ENCODE measurements at places on chromosomes 7 and 10. TPM values are rescaled to one million over a fixed set of nuclear protein-coding genes. Genes with fewer than 3 reads are reported as not detected.
A peak's percentile ranks its signal among the peaks of the same experiment; 100 is the strongest.

- peak; percentile 70 for DNase-seq
Observed at GRCh38 chr7:46352004-46352954, 431.2 kb upstream of the IGFBP3 start.

DNA sequence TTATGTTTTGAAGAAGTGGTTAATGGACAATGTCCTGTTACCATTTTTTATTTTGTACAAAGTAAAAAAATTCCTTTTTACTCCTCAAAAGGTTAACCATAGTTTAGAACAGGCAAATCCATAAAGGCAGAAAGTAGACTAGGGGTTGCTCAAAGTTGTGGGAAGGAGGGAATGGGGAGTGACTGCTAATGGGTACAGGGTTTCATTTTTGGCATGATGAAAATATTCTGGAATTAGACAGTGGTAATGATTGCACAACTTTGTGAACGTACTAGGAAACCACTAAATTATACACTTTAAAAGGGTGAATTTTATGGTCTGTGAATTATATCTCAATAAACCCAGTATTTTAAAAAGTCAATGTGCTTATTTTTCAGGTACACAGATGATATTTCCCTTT, 35.4 kb upstream of the CDK14 start:
- no peak for DNase-seq

- no peak for DNase-seq
Observed at GRCh38 chr10:62011558-62011957, 110.1 kb downstream of the ARID5B start.

- no peak for DNase-seq
Observed at GRCh38 chr10:33684211-33684611, 349.7 kb upstream of the NRP1 start.

DNA sequence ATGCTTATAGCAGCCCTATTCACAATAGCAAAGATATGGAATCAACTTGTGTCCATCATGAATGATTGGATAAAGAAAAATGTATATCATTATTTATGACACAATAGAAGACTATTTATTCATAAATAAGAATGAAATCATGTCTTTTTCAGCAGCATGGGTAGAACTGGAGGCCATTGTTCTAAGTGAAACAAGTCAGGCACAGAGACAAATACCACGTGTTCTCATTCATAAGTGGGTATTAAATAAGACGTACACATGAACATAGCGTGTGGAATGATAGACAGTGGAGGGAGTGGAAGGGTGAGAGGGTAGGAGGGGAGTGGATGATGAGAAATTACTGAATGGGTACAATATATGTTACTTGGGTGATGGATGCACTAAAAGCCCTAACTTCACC, 762.4 kb downstream of the REEP3 start:
- no peak for DNase-seq

DNA sequence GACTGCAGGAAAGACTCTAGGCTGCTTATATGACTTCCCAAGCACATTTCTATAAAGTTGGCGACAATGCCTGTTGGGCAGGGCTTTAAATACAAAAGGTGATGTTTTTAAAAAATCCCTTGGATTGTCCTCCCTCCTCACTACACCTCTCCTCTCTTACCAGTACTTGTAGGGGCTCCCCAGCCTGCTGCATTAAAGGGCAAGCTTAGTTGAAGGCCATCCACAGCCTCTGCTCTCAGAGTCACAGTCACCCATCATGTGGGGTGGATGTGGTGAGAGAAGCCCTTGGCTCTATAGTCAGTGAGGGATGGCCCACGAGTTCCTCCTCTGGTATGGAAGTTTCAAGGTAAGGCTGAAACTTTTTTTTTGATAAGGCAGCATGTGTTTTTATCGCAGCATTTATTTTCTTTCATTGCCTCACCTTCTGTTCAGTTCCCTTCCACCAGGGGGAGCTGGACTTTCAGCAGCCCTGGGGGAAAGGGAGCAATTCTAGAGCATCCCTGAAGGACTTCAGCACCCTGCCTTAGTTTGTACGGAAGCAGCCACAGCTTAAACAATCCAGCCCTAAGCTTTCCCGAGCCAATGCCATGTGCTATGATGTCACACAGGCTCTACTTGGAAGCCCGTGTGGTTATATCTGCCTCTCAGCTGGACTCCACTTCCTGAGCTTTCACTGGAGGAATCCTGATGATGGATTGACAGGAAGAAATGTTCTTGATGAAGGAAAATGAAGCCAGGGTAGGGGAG, 131.9 kb downstream of the CALCR start:
- no peak for DNase-seq

DNA sequence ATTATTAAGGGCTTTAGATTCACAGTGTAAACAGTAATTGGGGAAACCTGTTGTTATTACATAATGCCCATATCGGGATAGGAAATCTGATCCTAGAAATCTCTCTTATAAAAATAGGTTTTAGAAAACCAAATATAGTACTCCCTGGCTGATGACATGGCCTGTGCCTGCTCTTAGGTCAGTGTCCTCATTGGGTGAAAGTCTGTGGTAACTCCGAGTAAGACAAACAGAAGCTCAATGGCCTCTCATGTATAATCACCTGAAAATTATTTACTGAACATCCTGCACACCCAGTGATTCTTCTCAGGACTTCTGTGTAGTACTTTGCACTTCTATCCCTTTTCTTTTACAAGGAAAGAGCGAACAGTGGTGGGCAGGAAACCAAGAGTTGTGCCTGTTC, 37.8 kb downstream of the SEM1 start:
- no peak for DNase-seq

DNA sequence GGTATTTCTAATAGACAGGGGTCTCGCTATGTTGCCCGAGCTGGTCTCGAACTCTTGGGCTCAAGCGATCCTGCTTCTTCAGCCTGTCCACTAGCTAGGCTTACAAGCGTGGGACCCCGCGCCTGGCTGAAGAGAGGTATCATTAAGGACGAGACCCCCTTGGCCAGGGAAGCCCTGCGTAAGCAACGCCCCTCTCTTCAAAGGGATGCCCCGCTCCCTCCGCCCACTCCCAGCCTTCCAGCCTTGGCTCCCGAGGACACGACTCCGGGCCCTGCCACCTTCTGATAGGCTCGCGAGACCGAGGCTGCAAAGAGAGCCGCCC, 220 bp upstream of the ZKSCAN5 start:
- peak; percentile 89 for DNase-seq

GRCh38 chr10:79018521-79019011, 50.2 kb upstream of the ZMIZ1 start:
- no peak for DNase-seq

DNA sequence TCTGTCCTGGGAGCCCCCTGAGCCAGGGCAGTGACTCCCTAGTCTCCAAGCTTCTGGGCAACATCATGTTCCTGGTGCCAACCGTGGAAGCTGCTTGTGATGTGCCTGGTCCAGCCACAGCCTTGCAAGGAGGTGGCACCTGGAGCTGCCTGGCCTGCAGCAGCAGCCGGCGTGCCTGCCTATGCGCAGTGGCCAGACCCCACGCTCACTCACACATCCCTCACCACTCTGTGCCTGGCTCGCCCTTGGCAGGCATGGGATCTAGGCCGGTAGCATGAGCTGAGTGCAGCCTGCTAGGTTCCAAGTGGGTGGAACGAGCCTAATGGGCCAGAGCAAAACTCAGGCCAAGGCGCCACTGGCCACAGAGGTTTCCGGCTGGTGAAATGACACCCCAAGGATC, 184.0 kb downstream of the ZNF438 start:
- DNase-seq, result no peak

The TBL2 gene
- polyA plus RNA-seq, result 36.5 TPM

DNA sequence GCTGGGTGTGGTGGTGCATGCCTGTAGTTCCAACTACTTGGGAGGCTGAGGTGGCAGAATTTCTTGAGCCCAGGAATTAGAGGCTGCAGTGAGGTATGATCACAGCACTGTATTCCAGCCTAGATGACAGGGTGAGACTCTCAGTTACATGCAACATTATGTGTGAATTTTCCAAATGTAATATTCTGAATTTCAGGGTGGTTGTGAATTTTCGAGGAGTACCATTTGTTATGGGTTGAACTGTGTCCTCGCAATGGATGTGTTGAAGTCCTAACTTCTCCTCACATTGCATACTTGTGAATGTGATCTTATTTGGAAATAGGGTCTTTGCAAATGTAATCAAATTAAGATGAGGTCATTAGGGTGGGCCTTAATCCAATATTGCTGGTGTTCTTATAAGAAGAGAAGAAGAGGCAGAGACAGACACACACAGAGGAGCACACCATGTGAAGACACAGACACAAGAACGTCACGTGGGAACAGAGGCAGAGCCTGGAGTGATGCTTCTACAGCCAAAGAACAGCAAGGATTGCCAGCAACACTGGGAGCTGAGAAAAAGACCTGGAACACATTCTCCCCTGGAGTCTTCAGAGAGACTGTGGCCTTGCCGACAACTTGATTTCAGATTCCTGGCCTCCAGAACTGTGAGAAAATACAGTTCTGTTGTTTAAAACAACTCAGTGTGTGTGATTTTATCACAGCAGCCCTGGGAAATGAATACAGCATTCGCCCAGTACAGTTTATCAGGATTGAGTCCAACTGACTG, 91.9 kb downstream of the ZNF783 start:
- DNase-seq, result no peak

- no peak for DNase-seq
Observed at GRCh38 chr10:131673396-131673795, 227.4 kb upstream of the PPP2R2D start.

The PIP gene
- polyA plus RNA-seq, result not detected

The EMX2 gene
- polyA plus RNA-seq, result 180 TPM

GRCh38 chr7:37311355-37311754, 137.3 kb downstream of the ELMO1 start:
- DNase-seq, result no peak

DNA sequence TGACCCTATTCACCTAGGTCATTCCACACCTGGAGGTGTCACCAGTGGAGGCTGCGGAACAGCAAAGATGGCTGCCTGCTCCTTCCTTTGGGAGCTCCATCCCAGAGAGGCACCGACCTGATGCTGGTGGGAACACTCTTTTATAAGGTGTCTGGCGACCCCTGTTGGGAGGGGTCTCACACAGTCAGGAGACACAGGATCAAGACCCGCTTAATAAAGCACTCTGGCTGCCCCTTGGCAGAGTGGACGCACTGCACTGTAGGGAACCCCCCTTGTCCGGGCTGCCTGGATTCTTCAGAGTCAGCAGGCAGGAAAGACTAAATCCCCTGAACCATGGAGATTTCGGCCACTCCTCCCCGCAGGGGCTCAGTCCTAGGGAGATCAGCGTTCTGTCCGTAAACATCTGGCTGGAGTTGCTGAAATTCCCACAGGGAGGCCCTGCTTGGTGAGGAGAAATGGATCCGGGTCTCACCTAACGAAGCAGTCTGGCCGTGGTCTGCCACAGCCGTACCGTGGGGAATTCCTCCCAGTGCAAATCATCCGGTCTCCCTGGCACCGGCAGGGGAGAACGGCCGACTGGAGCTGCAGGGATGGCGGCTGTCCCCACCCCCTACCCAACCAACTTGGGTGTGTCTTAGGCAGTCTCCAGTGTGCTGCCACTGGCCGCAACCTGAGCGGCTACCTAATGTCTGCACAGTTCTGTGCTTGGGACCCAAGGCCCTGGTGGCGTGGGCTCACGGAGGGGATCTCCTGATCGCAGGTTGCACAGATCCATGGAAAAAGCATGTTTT, 66.1 kb downstream of the LSMEM1 start:
- no peak for DNase-seq

GRCh38 chr7:90931986-90932916, 332.0 kb upstream of the FZD1 start:
- no peak for DNase-seq

DNA sequence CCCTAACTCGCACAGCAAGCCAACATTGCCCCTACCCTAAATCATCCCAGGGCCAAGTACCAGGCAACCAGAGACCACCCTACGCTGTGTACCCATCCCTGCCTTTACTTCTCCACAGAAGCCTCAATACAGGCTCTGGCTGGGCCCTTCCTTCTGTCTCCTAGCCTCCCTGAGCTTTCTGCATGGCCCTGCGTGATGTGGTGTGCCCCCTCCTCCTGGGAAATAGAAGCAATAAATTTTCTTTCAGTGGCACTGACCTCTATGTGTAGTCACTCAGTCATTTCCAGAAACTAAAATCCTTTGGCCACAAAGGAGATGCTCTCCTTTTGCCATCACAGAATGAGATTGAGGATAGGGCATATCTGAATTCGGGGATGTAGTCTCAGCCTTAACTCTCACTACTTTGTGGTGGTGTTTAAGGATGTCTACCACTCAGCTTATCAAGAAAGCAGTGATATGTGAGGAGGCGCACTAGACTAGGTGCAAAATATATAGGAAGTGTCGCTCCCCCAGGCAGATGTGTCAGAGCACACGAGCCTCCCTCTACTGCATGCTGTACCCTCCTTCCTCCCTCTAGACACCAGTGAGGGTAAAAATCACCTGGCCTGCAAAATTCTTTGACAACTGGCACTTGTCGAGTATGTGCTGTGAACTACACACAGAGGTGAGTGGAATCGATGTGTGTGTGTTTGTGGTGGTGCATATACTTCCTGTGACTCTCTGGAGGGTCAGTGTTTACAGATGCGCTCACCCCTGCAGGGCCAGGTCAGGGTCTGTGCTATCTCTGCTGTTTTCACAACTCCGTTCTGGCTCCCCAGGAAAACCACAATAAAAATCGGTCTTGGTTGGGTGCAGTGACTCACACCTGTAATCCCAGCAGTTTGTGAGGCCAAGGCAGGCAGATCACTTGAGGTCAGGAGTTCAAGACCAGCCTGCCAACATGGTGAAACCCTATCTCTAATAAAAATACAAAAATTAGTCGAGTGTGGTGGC, 825.9 kb upstream of the IGFBP3 start:
- DNase-seq, result no peak

The RELN gene
- 12.0 TPM for polyA plus RNA-seq

- no peak for DNase-seq
Observed at GRCh38 chr7:83085299-83085698, 77.4 kb downstream of the PCLO start.

- DNase-seq, result no peak
Observed at GRCh38 chr7:46710927-46711326, 789.9 kb upstream of the IGFBP3 start.

GRCh38 chr7:104126411-104126841, 81.4 kb downstream of the ORC5 start:
- DNase-seq, result no peak

DNA sequence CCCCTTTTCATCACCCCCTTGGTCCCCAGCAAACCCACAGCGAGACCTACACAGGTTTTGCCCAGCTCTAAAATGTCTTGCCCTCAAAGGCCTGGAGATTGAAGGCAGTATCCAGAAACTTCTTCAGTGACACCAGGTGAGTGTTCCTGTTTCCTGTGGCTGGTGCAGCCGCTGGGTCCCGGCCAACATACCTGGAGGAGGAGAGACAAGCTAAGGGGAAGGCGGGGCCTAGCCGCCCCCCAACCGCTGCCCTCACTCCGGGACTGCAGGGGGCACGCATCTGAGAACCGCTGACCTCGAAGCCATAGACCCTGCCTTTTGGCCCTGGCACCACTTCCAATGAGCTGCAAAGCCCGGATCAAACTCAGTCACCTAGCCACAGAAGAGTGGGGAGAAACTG, 27.0 kb downstream of the OGDHL start:
- no peak for DNase-seq

- no peak for DNase-seq
Observed at GRCh38 chr10:80686734-80687475, 149.2 kb downstream of the SH2D4B start.

The RBP3 gene
- polyA plus RNA-seq, result 0.06 TPM

- DNase-seq, result no peak
Observed at GRCh38 chr10:100614429-100615095, 78.8 kb downstream of the HIF1AN start.

Data from renal cortex interstitium (tissue), 15 donors.